Suprapubic skin (tissue), 4 donors: ENCODE measurements at places on chromosomes 4 and X.

DNA sequence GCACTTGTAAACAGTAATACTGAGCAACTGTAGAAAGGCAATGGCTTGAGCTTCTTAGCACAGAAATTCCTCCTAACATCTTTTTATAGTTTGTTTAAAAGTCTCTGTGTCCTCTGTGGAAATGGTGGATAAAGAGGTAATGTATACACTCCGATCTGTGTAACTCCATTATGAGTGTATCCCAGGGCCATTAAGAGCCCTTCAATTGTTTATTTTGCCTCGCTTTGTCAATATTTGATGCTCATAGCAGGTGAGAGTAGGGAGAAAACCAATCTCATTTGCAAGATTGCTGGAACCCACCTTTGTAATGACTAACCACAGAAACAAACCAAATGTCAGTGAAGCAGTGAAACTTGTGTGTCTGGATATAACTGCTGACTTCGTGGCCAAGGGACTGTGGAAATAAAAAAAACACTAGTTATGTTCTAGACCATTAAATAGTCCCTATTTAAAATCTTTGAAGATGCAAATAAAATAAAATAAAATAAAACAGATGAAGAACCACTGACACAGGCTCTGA is 598.2 kb upstream of the BOD1L1 start:
- DNase-seq, result no peak

GRCh38 chr4:6402566-6403399 is 69.6 kb downstream of the PPP2R2C start:
- no peak for DNase-seq

GRCh38 chrX:96098471-96098870 is 586.2 kb upstream of the DIAPH2 start:
- DNase-seq, result no peak

- DNase-seq, result no peak
These were observed 3.0 kb upstream of the CITED1 start for GRCh38 chrX:72308566-72309296.

DNA sequence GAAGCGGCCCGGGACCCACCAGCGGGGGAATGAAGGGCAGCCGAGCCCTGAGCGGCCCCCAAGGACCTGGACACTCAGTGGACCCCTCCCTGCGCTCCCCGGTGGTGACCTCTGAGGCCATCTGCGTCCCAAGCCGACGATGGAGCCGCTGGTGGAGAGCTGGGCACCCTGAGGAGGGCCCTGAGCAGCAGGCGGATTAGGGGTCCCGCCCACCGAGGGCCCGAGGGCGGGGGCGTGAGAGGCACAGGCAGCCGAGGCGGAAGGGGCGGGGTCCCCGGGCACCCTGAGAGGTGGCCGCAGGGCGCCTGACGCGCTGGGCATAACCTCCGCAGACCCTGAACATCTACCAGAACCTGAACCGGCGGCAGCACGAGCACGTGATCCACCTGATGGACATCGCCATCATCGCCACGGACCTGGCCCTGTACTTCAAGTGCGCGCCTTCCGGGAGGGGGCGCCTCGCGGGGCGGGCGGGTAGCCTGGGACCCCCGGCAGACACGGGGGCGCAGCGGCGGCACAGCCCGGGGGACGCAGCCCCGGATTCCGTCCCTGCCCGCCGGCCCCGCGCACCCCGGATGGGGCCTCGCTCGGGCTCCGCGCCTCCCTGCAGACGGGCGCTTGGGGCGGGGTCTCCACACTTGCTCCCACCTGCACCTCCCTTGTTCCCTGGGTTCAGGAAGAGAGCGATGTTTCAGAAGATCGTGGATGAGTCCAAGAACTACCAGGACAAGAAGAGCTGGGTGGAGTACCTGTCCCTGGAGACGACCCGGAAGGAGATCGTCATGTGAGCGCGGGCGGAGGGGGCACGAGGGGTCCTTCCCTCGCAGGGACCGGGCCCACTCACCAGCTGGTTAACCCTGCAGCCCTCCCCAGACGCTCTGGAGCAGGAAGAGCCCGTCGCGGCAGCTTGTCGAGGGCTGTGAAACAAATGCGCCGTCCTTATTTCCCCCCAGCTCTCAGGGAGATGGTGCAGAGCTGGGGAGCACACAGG is 10.3 kb downstream of the ATP5ME start:
- no peak for DNase-seq

DNA sequence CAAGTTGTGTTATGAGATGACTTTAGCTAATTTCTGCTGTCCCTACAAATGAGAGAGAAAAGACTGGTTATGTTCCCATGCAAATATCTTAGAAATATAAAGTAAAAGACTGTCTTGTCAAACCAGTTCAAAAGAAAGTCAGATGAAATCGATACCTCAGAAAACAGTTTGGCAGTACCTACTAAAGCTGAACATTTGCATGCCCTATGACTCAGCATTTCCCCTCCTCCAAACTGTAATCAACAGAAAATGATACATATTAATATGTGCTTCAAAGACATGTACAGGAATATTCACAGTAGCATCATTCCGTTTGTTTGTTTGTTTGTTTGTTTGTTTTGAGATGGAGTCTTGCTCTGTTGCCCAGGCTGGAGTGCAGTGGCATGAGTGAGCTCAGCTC is 90.3 kb downstream of the ARX start:
- no peak for DNase-seq

DNA sequence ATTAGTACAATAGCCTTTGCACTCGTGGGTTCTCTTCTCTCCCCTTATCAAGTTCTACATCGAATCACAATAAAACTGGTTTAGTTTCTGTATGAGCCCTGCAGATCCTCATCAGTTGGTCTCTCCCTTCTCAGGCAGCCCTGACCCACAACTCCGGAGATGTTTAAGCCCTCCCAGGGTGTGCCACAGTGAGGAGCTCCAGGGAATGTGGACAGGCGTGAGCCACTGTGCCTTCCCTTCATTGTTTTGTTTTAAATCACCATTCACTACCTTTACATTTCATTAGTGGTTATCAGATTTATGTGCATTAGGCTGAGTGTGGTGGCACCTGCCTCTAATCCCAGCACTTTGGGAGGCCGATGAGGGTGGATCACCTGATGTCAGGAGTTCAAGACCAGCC is 133.2 kb downstream of the LARP7 start:
- DNase-seq, result no peak

- DNase-seq, result no peak
These were observed 203.6 kb downstream of the ARHGEF9 start for GRCh38 chrX:63581398-63581797.

DNA sequence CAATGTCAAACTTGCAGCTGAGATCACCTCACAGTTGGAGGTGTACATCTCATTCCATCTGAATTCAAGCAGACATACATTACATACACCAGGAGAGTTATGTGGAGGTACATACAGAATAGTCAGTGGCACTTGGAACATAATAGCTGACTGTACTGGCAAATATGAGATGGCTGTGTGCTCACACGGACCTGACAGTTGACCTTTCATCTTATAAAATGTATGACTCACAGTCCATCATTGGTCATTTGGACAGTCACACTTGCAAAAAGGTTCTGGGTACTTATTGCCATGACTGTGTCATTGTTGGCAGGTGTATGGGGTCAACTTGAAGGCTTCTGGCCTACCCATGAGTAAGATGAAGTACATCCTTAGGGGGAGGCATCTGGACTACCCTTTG is 88.6 kb upstream of the WDR1 start:
- no peak for DNase-seq

GRCh38 chr4:10577508-10578426 is 106.8 kb downstream of the CLNK start:
- DNase-seq, result no peak

GRCh38 chrX:9647431-9647830 is 118.2 kb downstream of the GPR143 start:
- DNase-seq, result no peak

GRCh38 chrX:8647176-8647575 is 84.8 kb downstream of the ANOS1 start:
- no peak for DNase-seq

DNA sequence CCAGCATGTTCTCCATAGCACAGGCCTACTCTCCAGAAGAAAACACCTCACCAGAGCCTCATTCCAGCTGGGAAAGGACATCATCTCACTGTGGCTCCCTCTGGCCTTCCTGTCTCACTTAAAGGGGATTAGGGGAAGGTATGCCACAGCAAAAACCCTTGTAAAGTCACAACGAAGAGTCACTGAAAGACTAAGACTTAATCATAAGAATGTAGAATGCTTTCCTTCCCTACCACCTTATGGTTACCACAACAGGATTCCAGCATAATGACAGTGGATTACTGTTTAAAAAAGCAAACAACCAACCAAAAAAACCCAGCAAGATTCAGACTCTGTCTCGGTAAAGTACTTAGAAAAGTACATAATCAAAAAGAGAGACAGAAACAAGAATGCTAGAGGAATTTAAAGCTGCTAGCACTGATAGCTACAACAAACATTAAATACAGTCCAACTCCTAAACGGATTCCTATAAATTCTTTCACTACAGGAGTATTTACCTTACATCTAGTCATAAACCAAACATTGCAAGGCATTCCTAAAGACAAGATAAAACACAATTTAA is 75.1 kb downstream of the BANK1 start:
- DNase-seq, result no peak

DNA sequence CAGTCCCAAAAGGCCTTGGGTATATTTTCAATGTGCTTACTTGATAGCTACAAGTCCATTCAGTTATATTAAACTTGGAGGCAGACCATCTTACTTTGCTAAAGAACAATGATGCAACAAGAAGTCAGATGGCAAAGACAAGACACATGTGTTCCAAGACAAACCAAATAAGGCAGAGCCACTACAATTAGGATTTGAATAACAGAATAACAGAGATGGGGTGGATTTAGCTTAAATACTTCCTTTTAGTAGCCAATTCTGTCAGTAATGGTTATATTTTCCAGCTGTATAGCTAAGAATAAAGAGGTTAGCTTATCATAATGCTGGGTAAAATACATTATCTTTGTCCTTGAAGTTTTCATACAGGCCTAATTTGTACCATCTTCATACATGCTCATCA is 37.7 kb upstream of the FRAS1 start:
- no peak for DNase-seq

DNA sequence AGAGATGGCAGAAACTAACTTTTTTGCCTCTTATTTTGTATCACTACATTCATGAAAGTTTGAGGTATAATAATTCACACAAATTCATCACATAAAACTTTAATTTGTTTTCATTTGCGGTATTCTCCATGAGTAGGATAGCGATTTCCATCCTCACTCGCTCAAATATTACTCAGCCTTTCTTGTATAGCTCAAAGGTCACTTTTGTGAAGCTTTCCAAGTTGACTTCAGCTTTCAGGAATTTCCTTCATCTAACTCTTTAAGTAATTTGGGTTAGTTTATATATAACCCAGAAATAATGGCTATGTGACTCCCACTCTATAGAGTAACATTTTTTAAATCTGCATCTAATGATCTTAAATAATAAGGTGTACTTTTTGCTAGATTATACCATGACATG is 314.4 kb downstream of the IL1RAPL1 start:
- DNase-seq, result no peak

DNA sequence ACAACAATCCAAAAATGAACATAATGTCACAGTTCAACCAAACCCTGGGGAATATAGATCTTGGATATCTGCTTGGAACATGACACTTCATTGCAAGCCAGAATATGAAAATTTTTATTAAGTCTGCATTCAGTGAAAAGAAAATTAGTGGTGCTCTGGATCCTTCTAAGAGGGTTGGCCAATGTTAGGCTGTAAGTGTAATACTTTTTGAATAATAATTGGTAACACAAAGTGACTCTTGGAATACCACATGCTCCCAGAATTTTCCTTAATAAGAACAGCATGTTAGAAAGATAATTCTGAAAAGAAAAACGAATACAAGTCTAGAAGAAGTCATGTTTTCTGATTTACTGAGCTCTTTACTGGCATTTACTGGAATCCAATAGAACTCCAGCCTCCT is 175.8 kb downstream of the RASL11B start:
- no peak for DNase-seq

- DNase-seq, result no peak
These were observed 255.1 kb upstream of the GPC4 start for GRCh38 chrX:133670383-133670782.

DNA sequence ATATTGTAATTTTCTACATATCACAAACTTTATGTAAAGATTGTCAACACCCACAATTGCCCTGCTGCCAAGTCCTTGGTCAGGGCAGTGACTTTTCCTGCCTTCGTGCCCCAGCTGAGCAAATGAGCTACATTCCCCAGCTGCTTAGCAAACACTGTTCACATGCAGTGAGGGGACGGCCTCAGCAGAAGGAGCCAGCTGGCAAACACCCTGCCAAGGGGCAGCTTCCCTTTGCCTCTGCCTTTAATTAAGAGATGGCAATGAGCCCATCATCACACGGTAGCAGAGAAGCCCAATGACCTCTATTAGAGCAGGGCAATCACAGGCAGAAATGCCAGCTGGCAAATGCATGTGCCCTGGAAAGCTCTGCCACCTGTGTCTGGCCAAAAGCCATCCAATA is 253.4 kb downstream of the EPHA5 start:
- DNase-seq, result no peak

GRCh38 chr4:168707205-168707604 is 210.4 kb downstream of the PALLD start:
- DNase-seq, result no peak

DNA sequence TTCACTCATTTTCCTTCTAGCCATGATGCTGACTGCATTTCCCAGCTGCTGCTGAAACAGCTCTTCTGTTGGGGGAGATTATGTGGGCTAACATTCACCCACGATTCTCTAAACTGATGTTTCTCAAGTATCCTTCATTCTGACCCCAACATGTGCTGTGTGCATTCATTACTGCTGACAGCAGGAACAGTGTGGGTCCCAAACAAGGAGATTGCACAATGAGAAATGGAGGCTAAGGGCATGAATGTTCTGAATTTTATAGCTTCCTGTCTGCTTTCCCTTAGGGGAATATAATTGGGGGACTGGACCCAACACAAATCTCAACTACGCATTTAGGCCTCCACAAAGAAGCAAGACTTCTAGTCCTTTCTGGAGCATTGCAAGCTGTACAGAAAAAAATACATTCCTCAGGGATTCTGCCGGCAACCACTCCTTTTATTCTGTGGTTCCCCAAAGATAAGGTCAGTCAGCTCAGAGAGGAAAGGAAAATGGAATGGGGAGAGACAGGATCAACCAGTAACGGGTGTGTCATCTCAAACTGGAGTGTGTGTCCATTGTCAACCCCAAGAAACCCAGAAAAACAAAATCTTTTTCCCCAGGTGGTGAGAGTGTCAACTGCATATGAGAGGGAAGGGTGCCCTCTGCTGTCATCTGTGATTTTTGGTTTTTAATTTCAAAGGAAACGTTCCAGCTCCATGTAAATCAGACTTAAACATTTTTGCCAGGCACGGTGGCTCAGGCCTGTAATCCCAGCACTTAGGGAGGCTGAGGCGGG is 81.5 kb upstream of the EGFL6 start:
- no peak for DNase-seq

DNA sequence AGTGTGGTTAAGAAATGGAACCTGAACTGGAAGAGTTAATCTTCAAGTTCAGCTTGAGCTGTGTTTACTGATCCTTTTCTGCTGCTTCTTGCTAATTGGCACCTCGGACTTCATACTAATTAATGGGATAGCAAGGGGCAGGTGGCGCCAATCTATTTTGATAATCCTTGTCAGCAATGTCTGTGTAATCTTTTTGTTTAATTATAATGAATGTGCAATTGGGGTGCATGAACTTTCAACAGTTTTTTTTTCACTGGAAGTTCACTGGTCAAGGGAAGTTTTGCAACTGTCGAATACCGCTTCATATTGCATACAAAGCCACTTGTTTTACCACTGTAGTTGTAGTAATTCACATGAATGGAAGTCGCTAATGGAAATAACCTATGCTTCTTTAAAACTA is 261.0 kb downstream of the BMPR1B start:
- DNase-seq, result no peak
